Activated T-cell treated with anti-CD3 and anti-CD28 coated beads, Interleukin-2, amount 50 U/mL, for 48 hours (primary cell): ENCODE measurements at places on chromosomes 12 and 14.

- no peak for DNase-seq
These were observed 22.6 kb upstream of the MAPKAPK5 start for GRCh38 chr12:111819191-111820158.

DNA sequence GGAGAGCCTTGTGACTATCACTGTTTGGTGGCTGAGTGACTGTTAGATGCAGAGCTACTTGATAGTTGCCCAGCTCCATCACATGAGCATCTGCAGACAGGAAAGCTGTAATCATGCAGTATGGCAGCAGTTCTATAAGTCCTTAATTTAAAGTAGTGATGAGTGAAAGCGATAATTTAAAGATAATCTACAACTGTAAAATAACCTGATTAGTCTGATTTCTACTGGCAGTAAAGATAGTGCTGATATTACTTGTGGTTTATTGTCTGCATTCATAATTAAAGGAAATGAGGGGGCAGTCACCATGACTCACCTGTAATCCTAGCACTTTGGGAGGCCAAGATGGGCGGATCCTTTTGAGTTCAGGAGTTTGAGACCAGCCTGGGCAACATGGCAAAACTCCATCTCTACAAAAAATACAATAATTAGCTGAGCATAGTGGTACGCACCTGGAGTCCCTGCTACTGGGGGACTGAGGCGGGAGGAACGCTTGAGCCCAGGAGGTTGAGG lies 41.2 kb upstream of the PLEKHD1 start:
- DNase-seq: no peak

DNA sequence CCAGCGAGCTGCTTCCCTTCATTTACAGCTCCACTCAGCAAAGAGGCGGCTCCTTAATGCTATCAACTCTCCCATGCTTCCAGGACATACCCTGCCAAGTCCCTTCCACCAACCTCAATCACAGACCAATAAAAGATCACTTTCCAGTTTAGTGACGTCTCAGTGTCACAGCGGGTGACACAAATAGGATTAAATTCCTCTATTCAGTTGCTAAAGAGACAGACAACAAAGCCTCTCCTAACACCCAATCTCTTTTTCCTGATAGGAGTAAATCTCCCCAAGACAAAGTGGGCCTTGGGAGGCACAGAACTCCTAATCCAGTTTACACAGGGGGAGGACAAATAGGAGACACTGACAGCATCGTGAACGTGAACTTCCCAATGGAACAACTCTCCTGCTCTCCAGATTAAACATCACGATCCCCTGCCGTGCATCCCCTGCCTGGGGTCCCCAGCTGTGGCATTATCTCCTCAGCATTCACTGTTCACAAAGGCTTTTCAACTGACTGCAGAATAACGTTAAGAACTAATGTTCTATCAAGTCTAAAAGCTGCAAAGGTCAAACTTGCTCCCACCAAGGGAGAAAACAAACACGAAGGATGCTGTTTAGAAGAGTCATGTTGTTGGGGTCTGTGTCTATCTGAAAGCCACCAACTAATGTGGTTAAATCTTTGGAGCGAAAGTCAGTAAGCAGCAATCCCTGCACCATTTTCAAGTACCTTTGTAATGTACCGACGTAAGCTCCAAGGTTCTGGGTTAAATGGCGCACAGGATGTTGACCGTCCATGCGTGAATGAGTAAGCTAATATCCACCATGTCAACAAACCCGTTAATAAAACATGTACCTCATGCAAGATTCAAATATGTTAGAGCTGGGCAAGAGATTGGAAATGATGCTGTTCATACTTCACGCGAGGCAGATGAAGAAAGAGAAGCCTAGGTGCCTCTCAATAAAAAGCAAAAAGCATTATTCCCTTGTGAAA lies 31.5 kb downstream of the TMEM132D start:
- no peak for DNase-seq

- no peak for DNase-seq
These were observed 16.4 kb upstream of the HVCN1 start for GRCh38 chr12:110705309-110705708.

GRCh38 chr14:67704484-67705089 lies 2.9 kb downstream of the RDH12 start:
- no peak for DNase-seq

DNA sequence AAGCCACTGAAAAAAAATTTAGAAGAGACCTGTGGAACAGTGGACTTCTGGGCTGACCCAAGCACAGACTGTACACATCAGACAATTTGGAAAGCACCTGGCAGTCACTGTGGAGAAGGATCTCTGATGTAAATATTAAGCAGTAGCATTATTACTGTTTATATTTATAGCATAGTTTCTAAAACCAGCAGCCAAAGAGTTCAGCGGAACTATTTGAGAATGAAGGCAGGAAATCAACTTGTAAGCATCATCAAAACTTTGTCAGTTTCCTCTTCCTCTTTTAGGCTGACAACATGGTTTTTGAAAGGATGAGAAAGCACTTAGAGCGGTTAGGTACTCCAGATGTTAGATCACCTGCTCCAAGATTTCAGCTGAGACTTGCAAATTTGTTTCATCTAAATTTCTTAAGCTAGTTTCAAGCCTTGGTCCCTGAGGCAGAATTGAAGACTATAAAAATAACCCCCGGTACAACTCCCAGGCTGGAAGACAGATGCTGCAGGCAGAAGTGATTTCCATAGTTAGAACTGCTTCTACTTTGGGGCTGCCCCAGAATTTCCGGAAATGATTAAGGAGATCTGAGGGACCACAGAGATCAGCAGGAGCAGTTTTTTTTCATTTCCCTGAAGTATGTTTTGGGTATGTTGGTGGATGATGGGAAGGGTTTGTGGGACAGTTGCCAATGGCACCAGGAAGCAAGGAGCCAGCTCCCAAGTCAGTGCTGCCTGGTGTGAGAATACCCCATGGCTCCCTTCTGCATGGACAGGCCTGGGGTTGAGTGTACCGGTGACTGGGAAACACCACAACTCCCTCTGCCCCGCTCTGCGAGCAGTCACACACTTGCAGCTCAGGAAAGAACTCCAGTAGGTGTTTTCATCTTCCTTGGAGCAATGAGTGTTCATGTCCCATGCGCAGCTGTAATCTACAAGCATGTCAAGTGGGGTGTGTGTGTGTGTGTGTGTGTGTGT lies 354.5 kb downstream of the NUAK1 start:
- no peak for DNase-seq

GRCh38 chr12:71009430-71010142 lies 89.0 kb upstream of the PTPRR start:
- no peak for DNase-seq

DNA sequence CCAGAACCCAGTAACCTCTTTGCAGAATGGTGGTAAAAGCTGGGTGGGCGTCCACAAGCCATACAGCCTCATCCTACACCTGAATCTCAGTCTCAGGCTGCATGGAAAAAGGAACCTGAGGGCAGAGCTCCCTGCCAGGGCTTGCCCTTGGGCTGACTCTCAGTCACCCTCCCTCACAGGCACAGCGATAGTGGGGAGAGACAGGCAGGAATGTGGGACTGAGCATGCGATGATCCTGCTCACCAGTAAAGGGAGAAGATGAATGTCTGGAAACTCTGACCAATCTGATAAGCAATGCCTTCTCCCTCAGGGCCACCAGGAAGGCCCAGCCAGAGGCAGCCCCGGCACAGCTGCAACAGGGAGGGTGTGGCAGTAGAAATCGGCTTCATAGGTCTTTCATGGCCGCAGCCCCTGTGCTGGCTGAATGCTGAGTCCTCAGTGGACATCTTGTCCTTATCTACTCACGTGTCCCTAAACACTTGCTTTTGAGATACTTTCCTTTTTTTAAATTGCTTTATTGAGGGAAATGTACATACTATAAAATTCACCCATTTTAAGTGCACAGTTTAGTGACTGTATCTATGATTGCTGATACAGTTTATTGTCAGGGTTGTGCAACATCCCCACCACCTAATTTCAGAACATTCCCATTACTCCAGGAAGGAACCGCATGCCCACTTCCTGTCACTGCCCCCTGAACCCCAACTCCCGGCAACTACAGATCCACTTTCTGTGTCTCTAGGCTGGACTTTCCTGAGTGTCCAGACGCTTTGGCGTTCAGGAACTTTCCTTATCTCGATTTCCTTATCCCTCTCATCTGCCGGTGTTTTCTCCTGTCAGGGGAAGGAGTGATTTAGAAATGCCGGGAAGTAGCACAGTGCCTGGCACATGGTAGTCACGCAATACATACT lies 258.1 kb downstream of the PCNX1 start:
- no peak for DNase-seq

- no peak for DNase-seq
These were observed 58.7 kb downstream of the RALGAPA1 start for GRCh38 chr14:35750202-35750904.

DNA sequence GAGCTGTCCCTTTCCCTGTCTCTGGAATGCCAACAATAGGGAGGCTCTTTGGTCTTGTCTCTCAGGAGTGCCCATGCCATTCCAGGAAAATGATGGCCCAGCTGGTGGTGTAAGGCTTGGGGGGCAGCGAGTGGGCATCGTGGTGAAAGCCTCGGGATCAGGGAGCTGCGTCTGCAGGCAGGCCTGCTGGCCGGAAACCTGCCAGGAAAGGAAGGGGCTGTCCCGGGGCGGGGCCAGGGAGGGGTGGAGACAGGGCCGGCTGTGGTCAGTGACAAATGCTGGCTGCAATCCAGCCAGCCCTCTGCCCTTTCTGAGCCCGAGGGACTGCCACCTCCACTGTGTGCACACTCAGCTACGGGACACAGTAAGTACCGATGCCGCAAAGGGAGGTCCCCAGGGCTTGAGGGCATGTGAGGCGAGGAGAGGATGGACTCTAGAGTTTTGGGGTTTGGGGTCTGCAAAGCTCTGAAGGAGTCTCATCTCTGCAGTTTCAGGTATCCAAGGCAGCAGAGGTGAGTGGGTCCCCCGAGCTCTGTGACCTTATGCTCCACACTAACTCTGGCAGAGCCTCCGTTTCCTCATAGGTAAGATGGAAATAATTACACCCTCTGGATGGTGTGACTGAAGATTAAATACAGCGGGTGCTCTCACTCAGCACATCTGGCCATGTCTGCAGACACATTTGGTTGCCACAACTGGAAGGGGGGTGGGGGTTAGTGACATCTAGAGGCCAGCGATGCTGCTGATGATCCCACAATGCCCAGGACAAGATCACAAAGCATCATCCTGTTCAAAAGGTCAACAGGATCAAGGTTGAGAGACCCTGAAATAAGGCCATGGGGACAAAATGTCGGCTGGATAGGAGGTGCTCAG lies at the start of gene SERPINA5:
SERPINA5 (plus strand) TSS at position 300 of the 873 bp plus-strand sequence. CDS start 5,937 bp downstream, outside the sequence.
- DNase-seq: no peak

DNA sequence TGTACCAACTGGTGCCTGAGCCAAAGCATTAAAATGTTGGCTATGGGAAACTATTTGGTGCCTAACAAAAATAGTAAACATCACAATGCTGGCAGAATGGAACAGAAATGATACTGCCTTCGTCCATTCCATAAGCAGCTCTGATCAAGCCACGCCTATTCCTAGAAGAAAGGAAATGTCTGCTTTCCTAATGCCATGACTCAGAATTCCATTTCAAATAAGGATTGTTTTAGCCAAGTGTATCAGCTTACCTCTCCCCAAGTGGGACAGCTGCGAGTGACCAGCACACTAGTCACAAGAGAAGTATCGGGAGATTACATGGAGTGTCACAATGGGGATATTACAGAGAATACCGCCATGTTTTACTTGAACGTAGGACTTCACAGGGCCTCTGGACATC lies 38.7 kb downstream of the GLT8D2 start:
- DNase-seq: no peak

- DNase-seq: no peak
These were observed 72.3 kb upstream of the DHRS4 start for GRCh38 chr14:23881282-23881681.

- DNase-seq: no peak
These were observed 12.0 kb downstream of the TM7SF3 start for GRCh38 chr12:27002141-27002540.

GRCh38 chr14:73749706-73750530 lies 35.7 kb upstream of the PNMA1 start:
- no peak for DNase-seq

- DNase-seq: no peak
These were observed 165.9 kb downstream of the ETV6 start for GRCh38 chr12:11815397-11815796.

GRCh38 chr14:85437148-85437547 lies 92.8 kb upstream of the FLRT2 start:
- DNase-seq: no peak

DNA sequence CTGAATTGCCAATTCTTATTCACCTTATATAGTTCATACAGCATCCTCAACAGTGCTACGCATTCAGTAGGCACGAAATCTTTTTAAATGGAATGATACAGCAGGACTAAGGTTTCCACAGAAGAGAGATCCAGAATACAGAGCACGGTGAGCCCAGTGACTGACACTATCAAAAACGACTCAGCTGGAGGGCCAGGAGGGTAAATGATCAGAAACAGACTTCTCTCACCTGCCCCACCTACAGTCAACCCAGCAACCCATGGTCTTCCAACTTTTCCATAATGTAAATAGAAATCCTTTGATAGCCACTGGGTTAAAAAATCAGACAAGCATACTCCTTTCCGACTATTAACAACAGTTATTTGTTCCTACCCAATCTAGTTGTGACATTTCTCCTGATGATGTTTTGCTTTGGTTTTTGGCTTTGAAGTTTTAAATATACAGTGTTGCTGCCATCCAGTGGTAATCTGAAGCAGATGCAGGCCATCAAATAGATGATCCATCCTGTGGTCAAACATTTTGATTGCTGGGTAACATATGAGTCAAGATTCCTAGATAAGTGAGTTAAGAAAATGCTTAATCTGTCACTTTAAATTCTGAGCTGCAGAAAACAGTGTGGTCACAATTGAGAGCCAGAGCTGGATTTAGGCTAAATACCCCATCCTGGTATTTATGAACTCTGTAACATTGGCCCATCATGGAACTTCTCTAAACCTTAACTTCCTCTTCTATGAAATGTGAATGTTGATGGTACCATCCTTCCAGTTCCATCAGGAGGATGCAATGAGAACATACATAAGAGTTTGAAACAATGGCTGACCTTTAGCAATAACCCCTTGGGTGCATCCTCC lies 42.0 kb downstream of the GPHB5 start:
- DNase-seq: no peak

- no peak for DNase-seq
These were observed 18.1 kb upstream of the SGPP1 start for GRCh38 chr14:63745858-63746425.

- DNase-seq: peak; percentile 76
These were observed 10.9 kb downstream of the EVL start for GRCh38 chr14:100076133-100076532.

- DNase-seq: no peak
These were observed 498.2 kb downstream of the BCL11B start for GRCh38 chr14:98773814-98774213.
